ENCODE measurements at places on chromosomes 16 and 17.

GRCh38 chr16:85936816-85937215 lies 37.9 kb downstream of the IRF8 start:
- no peak for DNase-seq

GRCh38 chr17:18889658-18890057 lies 31.7 kb downstream of the PRPSAP2 start:
- DNase-seq, result no peak

- no peak for DNase-seq
Measured at GRCh38 chr17:14871921-14872320, 393.2 kb downstream of the PMP22 start.

DNA sequence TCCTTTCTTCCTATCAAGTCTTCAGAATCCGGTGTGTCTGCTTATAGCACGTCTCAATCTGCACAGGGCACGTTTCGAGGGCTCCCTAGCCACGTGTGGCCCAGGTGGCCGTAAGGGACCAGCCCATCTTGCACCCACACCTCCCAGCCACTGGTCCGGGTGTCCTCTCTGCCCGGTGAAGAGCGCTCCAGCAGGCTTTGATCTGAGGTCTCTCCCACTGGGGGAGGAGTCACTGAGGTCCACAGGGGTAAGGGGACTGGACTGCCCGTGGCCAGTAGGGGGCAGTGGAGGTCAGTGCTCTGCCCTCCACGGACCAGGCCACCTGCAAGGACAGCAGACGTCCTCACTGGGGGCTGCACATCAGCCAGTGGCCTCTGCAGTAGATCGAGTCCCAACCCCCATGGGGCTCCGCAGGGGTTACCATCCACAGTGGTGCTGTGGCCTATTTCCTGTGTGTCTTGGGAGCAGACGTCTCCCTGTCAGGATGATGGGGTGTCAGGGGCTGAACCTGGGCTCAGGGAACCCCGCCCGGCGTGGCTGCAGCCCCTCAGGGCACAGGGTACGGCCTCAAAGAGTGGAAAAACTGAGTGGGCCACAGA lies 204.1 kb upstream of the CIBAR2 start:
- peak; percentile 60 for DNase-seq

GRCh38 chr17:17811381-17812210 lies 25.2 kb downstream of the SREBF1 start:
- DNase-seq, result no peak

GRCh38 chr17:17682293-17682736 lies 1.1 kb downstream of the RAI1 start:
- peak; percentile 56 for DNase-seq

DNA sequence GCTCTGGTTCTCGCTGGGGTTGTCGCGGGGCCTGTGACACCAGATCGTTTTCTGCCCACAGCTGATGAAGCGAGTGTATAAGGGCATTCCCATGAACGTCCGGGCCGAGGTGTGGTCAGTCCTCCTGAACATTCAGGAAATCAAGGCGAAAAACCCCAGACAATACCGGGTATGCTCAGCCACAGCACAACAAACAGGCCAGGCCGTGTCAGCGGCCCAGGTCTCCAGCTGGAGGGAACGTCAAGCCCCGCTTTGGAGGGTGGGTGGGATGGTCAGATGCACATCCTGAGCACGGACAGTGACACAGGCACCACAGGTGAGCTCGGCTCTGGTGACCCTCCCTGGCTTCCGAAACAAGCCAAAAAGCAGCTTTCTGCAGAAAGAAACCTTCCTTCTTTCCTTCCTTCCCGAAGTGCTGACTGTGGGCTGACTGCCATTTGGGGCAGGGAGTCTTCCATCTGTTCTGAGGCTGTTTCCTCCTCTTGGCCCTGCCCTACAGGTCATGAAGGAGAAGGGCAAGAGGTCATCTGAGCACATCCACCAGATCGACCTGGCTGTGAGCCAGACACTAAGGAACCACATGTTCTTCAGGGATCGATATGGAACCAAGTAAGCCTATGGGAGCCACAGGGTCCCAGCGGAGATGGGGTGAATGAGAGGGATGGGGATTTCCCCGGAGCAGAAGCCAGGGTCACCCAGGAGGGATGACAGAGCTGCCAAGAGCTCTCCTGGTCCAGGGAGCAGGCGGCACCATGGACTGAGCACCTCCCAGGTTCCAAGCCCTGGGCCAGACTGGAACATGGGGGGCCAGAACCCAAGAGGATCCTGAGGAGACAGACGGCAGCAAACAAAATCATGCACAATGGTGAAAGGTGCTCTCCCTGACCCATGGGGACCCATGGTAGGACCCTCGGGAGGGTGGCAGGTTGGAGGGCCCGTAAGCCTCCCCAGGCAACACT lies 79.4 kb downstream of the GOSR1 start:
- no peak for DNase-seq

DNA sequence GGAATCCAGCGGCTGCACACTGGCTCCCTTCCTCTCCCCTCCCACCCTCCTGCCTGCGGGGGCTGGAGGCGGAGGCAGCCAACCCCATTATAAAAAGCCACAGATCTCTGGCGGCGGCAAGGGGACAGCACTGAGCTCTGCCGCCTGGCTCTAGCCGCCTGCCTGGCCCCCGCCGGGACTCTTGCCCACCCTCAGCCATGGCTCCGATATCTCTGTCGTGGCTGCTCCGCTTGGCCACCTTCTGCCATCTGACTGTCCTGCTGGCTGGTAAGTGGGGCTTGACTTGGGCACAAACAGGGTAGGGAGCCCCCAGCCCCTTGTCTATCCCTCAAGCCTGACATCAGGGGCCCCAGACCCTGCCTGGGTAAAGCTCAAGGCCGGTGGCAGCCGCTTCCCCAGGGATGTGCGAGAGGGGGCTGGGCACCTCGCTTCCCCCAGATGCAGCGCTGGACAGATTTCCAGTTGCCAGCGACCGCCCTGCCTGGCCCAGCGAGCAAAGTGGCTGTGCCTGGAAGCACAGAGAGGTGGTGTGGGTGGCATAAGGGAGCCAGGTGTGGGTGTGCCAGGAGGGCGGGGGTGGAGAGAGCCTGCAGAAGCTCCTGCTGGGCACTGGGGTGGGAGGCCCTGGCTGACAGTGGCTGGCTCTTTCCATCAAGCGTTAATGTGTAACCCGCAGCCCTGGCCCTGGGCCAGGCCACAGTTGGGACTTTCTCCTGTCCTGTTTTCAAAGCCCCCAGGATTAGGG lies at the start of gene CX3CL1:
TSS of gene CX3CL1 (plus strand) at position 119 of the 745 bp plus-strand sequence. CDS start at position 198, 79 bp downstream.
- DNase-seq, result no peak

DNA sequence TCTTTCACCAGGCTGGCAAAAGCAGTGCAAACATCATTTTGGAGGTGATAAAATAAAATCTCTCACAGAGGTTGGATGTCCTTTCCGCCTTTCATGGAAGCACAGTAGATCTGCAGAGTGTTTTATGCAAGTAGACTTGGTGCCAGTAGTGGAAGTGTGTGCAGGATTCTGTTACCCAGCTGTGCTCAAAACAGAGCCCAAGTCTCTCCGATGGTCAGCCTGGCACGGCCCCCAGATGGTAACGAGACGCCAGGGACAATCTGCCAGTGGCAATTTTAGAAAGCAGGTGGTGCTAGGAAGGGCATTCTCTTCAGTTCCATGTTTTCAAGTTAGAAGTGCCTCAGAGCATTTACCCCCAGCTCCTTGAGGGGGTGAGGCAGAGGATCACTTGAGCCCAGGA lies 1.5 kb upstream of the MTHFSD start:
- no peak for DNase-seq

All from hematopoietic multipotent progenitor cell treated with erythropoietin and hydrocortisone succinate and interleukin-3 and kit ligand, for 15 days (in vitro differentiated cells).